Bone marrow (tissue), 2 donors: ENCODE measurements at places on chromosomes 4 and X.

- no peak for DNase-seq
Measured at GRCh38 chr4:1939664-1940509, 68.7 kb downstream of the NSD2 start.

DNA sequence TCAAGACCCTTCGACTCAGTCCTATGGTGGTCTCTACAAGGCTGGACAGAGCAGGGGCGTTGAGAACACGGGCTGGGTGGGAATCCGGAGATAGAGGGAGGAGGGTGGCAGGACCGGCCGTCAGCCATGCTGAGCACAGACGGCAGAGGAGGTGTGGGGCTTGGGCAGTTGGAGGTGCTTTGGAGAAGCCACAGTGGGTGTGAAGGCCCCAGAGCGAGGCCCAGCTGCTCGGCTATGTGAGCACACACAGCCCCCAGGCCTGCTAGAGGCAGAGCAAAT lies 4.2 kb downstream of the PDE6B start:
- no peak for DNase-seq

- DNase-seq = no peak
Measured at GRCh38 chr4:145347684-145348083, 134.0 kb upstream of the SMAD1 start.

- DNase-seq = no peak
Measured at GRCh38 chr4:154574311-154574710, 11.5 kb downstream of the FGB start.

GRCh38 chr4:54726907-54727306 lies 69.2 kb downstream of the KIT start:
- no peak for DNase-seq

DNA sequence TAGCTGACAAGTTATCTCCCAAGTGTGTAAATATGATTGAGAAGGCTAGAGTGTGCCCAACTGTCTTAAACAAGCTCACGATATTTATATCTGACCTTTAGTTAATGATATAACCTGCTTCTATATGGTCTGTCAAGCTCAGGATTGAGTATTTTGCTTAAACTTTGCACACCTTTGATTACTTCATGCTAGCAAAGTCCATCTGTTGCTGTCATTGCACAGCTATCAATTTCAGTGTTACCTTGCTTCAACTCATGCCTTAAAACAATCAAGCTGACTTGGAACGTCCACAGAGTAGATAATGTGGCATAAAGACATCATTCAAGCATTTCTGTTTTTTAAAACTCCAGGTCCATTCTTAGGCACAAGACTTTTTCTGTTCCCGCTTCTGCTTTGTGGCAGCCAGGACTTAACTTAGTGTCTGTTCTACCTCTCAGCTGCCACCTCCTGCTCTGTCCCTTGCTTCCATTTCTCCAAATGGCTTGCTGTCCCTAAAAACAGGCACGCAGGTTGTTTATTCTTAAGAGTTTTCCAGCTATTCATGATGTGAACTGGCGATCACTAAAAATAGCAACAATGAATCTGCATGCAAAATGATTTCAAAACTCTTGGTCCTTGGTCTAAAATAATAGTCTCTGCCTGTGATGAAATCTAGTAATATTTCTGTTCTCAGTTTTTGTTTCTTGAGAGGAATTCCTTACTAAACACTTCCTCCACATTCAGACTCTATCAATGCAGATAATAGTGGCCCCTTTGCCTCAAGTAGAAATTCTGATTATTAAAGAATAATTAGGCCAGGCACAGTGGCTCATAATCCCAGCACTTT lies 16.3 kb upstream of the NEIL3 start:
- DNase-seq = no peak

DNA sequence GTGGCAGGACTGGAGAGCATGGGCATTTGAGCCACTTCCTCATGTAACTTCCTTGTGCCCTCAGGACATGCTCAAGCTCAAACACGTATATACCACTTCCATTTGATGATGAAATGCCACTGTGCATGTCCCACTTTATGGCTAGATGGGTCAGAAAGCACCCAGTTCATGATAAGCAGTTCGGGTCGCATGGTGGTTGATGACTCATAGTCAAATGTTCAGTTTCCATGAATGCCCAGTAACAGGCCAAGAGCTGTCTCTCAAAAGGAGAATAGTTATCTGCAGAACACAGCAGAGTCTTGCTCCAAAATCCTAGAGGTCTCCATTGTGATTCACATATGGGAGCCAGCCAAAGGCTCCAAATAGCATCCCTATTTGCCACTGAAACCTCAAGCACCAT lies 48.9 kb upstream of the SPIN3 start:
- no peak for DNase-seq
